ENCODE measurements at places on chromosomes 12 and 14.

DNA sequence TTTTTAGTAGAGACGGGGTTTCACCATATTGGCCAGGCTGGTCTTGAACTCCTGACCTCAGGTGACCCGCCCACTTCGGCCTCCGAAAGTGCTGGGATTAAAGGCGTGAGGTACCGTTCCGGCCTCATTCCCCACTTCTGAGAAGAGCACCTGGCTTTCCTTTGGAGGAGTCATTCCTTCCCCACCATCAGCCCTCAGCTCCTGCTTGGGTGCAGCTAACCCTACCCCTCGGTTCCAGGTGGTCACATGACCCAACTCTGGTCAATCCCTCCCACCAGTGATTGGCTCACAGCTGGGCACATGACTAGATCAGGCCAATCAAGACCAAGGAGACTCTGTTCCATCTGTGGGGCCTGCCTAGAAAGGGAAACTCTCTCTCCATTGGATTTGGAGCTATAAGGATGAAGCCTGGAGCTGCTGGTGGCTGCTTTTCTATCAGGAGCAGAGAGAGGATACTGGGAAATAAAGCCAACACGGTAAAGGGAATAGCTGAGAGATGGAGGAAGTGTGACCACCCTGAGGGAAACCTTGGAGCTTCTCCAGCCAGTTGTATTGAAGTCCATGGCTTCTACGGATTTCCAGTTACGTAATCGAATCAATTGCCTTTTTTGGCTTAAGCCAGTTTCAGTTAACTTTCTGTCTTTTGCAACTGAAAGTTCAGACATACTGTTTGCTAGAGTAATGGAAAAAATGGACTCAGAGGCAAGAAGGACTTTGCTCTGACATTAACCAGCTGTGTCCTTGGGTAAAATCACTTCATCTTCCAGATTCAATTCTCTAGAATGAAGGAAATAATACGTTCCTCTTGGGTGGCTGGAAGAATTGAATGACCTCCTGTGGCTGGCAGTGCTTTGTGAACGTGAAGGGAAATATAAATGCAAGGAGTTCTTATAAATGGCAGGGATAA is 19.7 kb upstream of the IFT81 start:
- DNase-seq, result no peak

DNA sequence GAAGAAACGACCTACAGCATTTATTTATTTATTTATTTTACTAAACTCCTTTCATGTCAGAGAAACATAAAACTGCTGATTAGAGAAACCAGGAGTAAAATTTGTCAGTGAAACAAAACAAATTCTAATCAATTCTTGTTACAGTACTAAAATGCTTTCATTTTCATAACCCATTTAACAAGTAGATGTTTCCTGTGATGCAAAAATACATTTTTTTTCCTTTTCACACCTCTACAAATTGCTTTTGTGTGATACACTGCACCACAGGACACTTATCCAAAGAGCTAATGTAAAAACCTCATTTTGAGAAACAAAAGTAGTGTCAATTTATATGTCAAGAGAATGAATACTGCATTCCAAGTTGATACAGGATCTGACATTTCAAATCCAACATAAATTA is 155.1 kb downstream of the SYT1 start:
- DNase-seq, result no peak

DNA sequence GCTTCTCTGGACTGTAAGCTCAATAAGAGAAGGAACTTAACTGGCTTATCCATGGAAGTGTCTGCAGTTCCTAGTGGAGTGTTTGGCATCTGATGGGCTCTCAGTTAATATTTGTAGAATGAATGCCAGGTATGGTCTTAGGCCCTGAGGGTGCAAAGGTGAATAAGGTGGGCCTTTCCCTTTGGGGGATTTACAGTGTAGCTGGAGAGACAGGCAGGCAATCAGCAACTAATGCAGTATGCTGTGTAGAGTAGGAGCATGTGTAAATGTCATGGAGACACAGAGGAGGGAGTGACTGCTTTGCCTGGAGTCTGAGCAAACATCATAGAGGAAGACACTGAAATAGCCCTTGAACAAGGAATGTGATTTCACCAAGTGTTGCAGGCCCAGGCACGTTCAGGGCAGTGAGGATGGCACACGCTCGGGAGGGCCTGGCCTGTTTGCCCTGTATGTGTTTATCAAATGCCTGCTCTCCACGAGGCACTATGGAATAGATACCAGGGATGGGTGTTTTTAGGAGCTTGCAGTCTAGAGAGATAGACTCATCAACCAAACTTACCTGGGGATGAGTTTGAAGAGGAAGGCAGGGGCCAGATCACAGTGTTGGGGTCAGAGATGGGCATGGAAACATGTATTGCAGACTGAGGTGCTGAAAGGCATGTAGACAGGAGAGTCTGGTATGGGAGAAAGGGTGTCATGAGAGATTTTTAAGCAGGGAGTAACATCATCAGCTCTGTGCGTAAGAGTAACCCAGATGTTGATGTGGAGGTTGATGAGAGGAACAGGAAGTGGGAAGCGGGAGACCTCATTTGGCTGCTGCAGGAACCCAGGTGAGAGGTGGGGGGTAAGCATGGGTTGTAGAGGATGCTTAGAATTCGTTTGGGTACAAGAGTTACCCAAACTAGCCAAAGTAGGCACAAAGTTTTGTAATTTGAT is 54.1 kb downstream of the PLXNC1 start:
- no peak for DNase-seq

DNA sequence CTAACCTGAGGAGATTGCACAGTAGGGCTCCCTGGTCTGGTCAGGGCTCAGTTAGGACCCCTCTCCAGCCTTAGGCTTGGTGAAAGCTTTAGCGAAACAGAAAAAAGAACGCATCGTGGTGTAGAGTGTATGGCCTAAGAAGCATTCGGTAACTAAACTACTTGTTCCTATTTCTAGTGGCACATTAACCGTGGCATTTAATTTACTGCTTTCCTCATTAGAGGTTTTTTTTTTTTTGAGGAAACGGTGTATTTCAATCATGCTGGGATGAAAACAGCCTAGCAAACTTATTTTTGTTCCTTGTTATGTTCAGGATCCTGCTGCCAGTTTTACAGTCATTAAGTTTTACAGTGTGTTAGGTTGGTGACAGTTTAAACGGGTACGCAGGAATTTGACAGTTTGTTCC is 518 bp upstream of the OSBPL8 start:
- no peak for DNase-seq

GRCh38 chr14:74658535-74659131 is 46.6 kb upstream of the LTBP2 start:
- no peak for DNase-seq

- DNase-seq, result no peak
These were observed 96.7 kb downstream of the NUAK1 start for GRCh38 chr12:106042037-106042436.

Data from effector CD4-positive, alpha-beta T cell (primary cell).